ENCODE measurements at places on chromosomes 2 and 18. TPM values are rescaled to one million over a fixed set of nuclear protein-coding genes. Genes with fewer than 3 reads are reported as not detected.

MERTK gene
- 1.0 TPM for polyA plus RNA-seq

CCDC121 gene
- polyA plus RNA-seq, result 4.9 TPM

ANO7 gene
- polyA plus RNA-seq, result 3.0 TPM

IL36G gene
- polyA plus RNA-seq, result not detected

RTKN gene
- polyA plus RNA-seq, result 20.1 TPM

GRCh38 chr18:3409811-3410210, 40.2 kb upstream of the TGIF1 start:
- no peak for DNase-seq

GRCh38 chr2:174326161-174327020, 8.4 kb upstream of the SP9 start:
- peak; percentile 46 for DNase-seq

GRCh38 chr2:12778811-12779579, 62.3 kb downstream of the TRIB2 start:
- no peak for DNase-seq

- peak; percentile 76 for DNase-seq
These were observed 1.3 kb upstream of the SMAD2 start for GRCh38 chr18:47931718-47932103.

GRCh38 chr2:45067859-45068570, 58.8 kb upstream of the SIX2 start:
- DNase-seq, result no peak

DNA sequence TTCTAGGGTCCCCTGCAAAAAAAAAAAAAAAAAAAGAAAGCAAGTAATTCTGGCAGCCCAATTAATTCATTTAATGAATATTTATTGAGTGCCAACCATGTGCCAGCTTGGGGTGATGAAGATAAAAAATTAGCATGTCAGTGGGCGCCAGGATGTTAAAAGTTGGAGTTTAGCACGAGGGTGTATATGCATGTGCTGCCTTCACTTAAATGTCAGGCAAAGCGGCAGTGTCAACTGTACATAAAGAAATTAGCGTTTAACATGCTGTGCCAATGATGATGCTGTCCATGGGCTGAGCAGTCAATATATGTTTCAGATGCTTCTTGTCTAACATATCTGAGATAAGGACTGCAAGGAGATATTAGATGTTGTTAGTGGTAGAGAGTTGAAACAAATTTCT, 49.5 kb downstream of the ASAP2 start:
- DNase-seq, result no peak

GRCh38 chr2:119678021-119678656, 862 bp upstream of the TMEM177 start:
- DNase-seq, result no peak

DNA sequence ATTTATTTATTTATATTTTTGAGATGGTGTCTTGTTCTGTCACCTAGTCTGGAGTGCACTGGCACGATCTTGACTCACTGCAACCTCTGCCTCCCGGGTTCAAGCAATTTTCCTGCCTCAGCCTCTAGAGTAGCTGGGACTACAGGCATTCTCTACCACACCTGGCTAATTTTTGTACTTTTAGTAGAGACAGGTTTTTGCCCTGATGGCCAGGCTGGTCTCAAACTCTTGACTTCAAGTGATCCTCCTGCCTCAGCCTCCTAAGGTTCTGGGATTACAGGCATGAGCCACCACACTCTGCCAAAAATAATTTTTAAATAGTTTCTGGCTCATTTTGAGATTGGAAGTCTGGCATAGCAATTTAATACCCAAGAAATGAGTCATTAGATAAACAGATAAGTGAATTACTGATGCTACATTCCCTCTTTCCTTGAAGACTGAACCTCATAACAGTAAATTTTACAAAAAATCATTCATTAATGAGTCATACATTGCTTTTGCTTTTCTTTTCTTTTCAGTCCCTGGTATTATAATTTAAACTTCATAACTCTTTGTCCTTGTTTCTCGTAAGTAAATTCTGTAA, 881.6 kb upstream of the PIK3C3 start:
- no peak for DNase-seq

GRCh38 chr2:237581751-237582746, 8.5 kb downstream of the RAB17 start:
- DNase-seq, result no peak
